ENCODE measurements at places on chromosomes 2 and 18.

DNA sequence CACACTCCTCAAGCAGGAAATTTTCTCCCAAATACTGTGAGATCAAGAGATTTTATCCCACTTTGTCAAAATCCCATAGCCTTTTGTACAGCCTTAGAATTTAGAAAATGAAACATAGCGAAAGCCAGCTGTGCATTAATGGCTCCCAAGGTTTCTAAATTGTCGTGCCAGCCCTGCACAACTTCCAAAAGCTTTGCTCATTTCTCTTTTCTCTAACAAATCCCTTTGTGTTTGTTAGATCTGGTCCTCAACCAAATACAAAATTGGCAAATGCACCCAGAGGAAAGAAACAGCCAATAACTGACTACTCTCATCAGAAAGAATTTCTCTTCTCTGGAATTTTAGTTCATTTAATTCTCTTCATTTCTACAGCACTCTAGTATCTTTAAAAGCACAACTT, 361.1 kb downstream of the INSIG2 start:
- DNase-seq, result no peak

DNA sequence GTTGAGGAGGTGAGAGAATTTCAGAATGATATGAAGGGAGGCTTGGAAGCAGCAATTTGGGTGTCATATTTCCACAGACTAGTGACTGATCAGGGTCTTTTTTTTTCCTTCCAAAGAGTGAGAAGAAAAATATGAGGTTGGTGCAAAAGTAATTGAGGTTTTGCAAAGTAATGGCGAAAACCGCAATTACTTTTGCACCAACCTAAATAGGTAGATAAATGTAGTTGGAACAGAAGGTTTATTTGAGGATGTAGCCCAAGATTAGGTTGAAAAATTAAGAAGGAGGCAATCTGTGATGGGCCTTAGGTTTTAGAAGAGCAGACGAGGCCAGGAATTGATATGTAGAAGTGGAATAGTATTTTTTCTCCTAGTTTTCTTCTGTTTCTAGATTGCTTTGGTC, 7.8 kb upstream of the LTBP1 start:
- no peak for DNase-seq

DNA sequence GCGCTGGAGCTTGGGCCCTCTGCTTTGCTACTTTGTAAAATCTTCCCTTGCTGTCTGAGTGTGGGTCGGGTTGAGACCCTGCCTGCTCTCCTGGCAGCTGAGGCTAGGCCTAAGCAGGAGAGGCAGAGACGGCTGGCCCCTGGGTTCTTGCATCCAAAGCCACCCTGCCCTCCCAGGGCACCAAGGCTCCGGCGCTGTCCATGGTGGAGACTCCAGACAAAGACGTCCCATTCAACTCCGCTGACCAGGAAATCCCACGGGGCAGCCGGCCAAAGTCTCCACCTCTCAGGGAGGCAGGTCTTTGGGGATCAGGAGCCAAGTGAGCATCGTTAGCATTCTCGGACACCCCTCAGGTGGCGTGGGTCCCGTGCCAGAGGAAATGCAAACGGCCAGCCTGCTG, 2.6 kb upstream of the PRLH start:
- DNase-seq, result no peak

GRCh38 chr18:79476918-79477571, 81.3 kb downstream of the NFATC1 start:
- no peak for DNase-seq

DNA sequence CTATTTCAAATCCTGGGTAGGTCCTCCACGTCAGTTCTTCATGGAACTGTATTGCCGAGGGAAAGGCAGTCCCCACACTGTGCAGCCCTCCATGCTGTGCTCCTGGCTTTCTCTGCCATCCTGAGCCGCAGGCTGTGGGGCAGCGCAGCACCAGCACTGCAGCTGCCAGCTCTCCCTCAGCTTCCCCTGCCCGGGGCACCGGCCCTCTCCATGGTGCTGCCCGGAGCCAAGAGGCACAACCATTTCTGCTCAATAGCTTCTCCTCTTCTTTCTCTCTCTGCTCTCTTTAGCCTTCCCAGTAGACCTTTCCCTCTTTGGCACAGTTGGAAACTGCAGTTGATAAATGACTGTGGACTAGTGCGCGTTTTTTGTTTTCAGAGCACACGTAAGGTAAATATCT, 12.1 kb downstream of the ANKRD23 start:
- DNase-seq, result no peak

DNA sequence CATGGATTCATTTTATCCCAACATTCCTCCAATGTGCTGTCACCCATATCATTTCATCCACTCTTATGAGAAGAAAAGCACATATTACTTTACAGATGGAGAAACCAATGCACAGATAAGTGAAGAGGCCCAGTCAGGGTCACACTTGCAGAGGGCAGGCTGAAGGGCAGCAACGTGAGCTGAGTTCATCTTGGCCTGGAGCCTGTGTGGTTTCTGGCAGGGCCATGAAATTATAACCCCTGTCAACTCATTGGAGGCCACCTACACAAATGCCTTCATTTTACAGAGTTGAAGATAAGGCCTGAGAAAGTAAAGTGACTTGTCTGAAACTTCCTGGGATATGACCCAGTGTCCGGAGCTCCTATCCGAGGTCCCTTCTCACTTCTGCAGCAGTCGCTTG, 88.4 kb upstream of the NRP2 start:
- DNase-seq, result no peak

GRCh38 chr2:55014962-55015939, 35.0 kb downstream of the RTN4 start:
- DNase-seq, result peak; percentile 58

DNA sequence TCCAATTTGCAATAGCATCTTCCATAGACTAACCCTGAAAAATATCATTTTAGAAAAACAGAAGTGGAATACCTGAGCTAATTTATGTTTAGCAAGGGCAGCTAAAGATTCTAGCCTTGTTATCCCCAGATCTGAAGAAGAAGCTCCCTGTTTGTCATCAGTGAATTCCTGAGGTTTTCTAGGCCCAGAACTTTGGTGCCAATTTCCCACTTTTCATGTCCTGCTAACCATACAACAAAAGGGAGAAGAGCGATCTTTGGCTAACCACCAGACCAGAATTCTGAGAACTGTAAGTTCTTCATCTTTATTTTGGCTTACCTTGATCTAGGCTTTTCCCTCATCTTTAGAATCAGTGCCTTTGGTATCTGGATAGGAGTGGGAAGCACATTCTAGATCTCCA, 51.3 kb upstream of the RASGRP3 start:
- no peak for DNase-seq

- no peak for DNase-seq
These were observed 11.9 kb downstream of the NYAP2 start for GRCh38 chr2:225411452-225411851.

GRCh38 chr18:36974686-36975085, 145.8 kb downstream of the KIAA1328 start:
- no peak for DNase-seq

- no peak for DNase-seq
These were observed 199.9 kb downstream of the MEIS1 start for GRCh38 chr2:66634784-66635183.

GRCh38 chr2:45353879-45354278, 257.2 kb downstream of the SRBD1 start:
- DNase-seq, result peak; percentile 94

GRCh38 chr2:240452462-240453256, 17.2 kb downstream of the GPC1 start:
- no peak for DNase-seq

- DNase-seq, result no peak
These were observed 88.0 kb downstream of the ATP8B1 start for GRCh38 chr18:57715073-57715472.

DNA sequence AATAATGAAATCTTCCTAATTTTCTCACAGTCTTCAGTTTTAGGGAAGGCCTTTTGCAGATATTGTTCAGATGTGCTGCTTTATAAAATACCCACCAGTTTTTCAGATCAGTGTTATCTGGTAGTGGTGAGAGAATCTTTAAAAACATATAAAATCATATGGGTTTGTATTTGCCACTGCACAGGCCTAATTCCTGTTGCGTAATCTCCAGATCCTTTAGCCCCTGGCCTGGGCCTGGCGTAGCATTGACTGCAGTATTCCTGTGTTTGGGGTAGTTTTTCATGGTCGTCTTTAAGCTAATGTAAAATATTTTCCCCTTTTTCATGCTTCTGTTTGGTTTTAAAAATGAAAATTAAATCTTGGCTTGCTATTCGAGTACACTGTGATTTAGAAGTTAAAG, 43.2 kb downstream of the TSHZ1 start:
- no peak for DNase-seq

- no peak for DNase-seq
These were observed 28.5 kb downstream of the HPCAL1 start for GRCh38 chr2:10331027-10331701.

DNA sequence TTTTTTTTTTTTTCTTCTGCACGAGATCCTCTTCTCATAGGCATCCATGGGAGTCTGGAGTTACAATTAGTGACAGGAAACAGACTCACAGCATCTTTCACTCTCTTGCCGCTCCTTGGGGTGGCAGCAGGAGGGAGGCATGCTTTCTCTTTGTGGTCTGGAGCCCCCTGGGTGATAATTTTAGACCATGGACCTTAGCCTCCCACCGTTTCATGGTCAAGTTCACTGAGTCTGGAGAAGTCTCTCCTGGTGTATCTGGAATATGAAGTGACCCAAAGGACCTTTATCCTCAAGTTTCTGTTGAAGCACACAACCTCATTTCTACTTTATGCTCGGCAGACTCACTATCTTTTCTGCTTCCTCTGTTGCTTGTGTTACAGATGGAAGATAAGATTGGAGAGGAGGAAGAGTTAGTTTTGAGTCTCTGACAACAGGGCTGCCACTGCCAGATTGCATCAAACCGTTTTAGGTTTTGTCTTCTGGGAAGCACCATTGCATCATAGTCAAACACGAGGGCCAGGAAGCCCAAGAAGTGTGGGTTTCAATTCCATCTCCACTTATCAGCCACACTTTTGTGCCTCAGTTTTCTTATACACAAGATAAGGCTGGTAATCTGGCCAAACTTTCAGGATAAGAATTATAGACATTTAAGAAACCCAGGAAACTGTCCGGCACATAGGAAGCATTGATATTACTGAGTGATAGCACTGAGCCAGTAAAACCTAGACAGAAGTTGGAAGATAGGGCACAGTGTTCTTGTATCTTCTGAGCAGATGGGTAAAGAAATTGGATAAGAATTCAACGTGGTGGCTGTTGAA, 62.3 kb downstream of the ADCYAP1 start:
- DNase-seq, result no peak

DNA sequence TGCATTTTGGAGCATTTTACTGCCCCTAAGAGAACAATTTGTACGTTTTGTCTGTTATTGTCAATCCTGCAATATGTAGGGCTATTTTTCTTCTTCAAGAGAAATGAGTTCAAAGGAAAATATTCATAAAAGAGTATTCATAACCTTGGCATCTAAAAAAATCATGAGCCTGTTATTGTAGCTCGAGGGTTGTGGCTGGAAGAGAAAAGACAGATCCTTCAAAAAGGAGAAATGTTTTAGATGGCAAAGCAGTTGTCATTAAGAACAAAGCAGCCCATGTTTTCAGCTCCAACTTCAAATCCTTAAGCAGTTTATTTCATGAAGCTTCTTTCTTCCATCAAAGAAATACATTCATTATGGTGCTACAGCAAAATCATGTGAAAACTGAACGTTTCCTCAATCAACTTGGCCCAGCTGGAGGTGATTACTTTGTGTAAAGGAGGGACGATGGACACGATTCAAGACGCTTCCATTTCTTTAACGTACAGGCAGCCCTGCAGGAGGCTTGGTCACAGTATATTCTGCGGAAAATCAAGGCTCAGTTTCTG, 31.4 kb downstream of the QPCT start:
- no peak for DNase-seq

GRCh38 chr2:207408086-207408794, 121.5 kb upstream of the CREB1 start:
- no peak for DNase-seq

- no peak for DNase-seq
These were observed 4.2 kb downstream of the ERMN start for GRCh38 chr2:157321466-157321865.

DNA sequence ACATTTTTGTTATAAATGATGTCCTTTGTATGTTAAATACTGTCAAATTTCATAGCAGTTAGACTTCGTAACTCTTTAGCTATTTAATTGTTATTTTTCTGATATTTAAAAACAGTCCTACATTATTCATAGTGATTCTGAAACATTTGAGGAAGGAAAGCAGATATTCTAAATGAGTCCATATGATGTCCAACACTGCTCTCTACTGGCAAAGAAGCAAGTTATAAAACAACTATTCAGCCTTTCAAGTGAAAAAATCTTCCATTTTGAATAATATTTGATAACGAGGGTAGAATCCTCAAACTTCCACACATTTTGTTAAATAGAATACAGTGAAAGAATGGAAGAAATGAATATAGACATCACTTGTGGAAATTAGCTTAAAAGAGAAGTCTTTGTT, 220.8 kb downstream of the GULP1 start:
- DNase-seq, result peak; percentile 60

DNA sequence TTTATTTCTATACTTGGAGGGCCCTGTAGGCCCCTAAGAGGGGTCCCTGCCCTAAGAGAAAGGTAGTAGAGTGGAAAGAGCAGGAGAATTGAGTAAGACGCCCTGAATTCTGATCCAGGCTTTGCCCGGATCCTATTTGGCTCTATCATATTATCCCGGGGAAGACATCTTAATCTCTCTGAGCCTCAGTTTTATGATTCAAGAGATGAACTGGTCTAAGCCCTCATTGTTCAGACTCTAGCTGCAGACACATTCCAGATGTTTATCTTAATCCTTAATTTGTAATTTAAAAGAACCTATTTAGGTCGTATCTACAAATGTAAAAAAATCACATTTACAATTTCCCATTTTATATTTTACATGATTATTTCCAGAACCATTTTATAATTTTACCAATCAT, 220.1 kb downstream of the AGPS start:
- no peak for DNase-seq
